Mesothelial cell of epicardium (in vitro differentiated cells): ENCODE measurements at places on chromosomes 13 and 19.

DNA sequence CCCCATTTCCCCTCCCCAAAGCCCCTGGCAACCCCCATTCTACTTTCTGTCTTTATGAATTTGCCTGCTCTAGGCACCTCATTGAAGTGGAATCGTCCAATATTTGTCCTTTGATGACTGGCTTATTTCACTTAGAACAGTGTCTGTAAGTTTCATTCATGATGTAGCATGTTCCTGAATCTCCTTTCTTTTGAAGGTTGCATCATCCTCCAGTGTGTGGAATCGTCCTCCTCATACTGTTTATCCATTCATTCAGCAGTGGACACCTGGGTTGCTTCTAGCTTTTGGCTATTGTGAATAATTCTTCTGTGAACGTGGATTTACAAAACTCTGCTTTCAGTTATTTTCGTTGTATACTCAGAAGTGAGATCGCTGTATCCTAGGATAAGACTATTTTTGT, 161.2 kb upstream of the RNF113B start:
- no peak for DNase-seq

DNA sequence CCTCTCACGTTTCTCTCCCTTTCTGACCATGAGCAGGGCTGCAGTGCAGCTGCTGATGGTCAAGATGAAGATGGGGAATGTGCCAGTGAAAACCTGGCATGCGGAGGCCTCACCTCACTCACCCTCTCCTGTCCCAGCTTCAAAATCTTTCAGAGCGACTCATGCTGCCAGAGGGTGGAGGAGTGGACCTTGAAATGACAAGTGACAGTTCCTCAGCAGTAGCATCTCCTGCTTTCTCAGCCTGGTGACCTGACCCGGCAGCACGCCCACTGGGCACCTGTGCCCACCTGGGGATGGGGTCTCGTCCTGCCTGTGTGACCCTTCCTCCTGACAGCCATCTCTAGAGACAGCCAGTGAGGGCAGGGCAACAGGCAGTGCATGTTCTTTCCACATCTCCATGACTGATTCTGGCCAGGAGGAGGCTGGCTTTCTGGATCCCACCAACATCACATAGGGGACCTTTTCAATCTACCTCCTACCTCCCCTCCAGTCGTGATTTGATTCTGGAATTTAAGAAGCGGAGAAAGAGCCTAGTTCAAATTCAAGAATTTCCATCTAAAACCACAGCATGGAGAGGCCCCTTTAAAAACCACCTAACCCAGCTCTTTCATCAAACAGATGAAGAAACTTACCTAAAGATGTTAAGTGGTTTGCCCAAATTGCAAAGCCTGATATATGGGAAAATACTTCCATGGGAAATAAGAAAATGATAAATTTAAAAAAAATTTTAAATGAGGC, 45.8 kb downstream of the RFX2 start:
- no peak for DNase-seq

DNA sequence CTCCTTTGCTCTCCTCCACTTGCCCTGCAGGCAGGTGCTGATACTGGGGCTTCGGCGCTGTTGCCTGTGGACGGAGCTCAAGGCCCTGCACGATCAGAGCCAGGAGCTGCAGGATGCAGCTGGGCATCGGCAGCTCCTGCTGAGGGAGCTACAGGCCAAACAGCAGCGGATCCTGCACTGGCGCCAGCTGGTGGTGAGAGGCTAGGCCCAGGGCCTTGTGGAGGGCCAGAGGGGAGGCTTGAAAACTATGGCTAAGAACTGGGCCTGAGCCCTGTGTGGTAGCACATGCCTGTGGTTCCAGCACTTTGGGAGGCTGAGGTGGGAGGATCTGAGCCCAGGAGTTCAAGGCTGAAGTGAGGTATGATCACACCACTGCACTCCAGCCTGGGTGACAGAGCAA, 6.3 kb downstream of the HAUS5 start:
- no peak for DNase-seq

GRCh38 chr13:42758515-42758914, 22.9 kb upstream of the FAM216B start:
- no peak for DNase-seq

- DNase-seq = no peak
Observed at GRCh38 chr13:22210134-22210930, 539.5 kb downstream of the FGF9 start.

- DNase-seq = no peak
Observed at GRCh38 chr19:49247676-49248075, 77.3 kb downstream of the SLC6A16 start.

DNA sequence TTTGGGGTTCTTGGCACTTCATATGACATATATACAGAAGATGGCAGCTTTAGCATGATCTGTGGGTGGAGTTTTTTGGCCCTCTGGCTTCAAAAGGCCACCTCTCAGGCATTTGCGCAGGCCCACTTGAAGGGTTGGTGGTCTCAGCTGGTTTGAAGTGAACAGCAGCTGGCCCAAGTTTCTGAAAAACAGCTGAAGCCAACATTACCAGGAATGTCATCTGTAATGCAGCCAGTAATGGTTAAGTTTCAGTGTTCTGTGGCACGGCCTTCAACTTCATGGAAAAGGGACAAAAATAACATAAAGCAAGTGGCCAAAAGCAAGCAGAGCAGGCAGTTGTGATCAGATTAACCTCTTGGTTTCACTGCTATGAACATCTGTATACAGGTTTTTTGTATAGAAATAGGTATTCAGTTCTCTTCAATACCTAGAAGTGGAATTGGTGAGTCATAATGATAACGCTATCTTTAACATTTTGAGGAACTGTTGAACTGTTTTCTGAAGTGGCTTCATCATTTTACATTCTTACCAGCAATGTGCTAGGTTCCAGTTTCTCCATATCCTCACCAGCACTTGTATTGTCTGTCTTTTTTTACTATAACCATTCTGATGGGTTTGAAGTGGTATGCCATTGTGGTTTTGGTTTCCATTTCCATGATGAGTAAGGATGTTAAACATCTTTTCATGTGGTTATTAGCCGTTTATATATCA, 245.4 kb downstream of the SHISA2 start:
- DNase-seq = no peak

GRCh38 chr13:108368250-108368905, 98.9 kb downstream of the TNFSF13B start:
- no peak for DNase-seq

- DNase-seq = no peak
Observed at GRCh38 chr19:57887195-57887941, 1.5 kb downstream of the ZNF814 start.

- DNase-seq = no peak
Observed at GRCh38 chr19:49462492-49462891, 9.5 kb downstream of the ALDH16A1 start.

DNA sequence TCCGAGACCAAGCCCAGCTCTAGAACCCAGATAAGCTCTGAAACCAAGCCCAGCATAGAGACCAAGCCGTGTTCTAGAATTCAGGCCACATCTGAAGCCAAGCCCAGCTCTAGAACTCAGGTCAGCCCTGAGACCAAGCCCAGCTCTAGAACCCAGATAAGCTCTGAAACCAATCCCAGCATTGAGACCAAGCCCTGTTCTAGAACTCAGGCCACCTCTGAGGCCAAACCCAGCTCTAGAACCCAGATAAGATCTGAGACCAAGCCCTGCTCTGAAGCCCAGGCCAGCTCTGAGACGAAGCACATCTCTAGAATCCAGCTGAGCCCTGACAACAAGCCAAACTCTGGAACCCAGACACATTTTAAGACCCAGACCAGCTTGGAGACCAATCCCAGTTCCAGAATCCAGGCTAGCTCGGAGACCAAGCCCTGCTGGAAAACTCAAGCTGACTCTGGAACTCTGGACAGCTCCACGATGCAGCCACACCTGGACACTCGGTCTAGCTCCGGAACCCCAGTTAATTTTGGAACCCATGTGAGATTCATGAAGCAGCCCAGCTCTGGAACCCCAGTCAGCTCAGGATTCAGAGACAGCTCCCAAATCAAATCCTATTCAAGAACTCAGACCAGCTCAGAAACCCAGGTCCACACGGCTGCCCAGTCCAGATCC, 5.8 kb downstream of the GIPC3 start:
- DNase-seq = no peak

DNA sequence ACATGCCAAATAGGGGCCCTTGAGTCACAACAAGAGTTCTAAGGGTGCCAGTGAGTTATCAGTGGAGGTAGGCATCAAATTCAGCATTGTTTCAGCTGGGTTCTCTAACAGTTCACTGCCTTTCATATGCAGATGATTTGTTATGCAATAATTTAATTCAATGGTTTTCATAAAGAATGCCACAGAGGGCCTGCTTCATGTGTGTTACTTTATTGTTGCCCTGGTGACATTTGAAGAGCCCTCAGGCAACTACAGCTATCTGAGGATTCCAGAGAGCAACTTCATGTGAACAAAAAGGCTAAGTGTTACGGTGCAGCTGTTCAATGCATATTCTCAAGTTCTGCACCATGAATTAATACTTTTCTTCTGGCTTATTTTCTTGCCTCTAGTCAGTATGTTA, 43.1 kb upstream of the STARD13 start:
- DNase-seq = no peak
